ENCODE measurements at places on chromosomes 5 and 9.

DNA sequence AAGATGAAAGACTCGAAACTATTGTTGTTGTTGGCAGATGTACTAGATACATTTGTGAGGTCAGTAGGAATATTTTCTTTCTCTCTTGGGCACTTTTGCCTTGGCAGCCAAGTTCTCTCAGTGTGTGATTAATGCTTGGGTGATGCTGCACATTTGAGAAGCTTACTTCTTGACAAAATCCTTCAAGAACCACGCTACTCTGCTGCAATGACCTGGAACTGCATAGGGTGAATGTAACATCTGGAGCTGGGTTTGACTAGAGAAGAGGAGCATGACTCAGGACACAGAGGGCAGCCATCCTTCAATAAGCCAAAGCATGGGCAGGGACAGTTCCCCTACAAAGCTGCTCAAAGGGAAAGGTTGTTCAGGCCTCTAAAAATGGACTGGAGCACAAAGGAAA, 75.5 kb upstream of the PUM3 start:
- DNase-seq, result no peak

DNA sequence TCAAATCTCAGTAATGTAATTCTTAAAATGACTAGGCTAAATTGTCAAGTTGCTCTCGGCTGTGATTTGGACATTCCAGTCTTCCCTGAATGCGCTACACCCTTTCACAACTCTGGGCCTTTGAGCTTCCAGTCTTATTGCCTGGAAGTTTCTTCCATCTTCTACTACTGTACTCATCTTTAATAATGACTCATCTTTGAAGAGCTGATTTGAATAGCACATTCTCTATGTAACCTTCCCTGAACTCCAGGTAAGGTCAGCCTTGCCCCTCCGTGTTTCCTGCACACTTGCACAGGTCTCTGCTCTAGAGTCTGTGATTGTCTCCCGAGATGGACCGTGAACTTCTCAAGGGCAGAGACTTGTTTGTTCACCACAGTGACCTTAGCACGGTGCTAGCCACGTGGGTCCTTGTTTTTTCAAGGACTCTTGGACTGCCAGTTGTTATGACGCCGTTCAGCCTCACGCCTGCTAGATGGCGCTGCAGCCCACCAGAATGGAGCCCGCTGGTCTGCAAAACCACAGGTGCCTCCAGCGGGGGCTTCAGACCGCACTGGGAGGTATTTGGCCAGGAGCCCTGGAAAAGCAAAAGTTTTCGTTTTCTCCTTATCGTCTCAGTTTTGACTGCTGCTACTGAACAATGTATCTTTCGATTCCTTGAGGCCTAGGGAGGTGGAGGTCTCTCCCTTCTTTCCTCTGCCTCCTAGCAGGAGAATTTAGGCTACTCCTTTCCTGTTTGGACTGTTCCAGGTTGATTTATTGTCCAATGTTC, 44.4 kb downstream of the SEC61B start:
- peak; percentile 25 for DNase-seq

DNA sequence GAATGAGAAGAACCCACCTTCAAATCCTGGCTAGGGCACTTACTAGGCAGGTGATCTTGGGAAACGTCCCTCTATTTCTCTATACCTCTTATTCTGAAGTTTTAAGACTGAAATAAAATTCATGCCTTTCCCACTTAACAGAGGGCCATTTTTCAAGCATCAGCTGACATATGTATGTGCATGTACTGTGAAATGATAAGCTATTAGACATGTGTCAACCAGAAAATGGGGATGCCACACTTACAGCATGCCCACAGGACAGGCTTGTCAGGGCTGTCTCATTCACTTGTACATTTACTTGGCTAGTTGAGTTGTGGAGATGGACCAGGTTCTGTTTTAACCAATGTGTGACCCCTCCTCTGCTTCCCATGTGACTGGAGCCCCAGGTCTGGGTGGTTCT, 78.5 kb downstream of the C9orf152 start:
- DNase-seq, result no peak

DNA sequence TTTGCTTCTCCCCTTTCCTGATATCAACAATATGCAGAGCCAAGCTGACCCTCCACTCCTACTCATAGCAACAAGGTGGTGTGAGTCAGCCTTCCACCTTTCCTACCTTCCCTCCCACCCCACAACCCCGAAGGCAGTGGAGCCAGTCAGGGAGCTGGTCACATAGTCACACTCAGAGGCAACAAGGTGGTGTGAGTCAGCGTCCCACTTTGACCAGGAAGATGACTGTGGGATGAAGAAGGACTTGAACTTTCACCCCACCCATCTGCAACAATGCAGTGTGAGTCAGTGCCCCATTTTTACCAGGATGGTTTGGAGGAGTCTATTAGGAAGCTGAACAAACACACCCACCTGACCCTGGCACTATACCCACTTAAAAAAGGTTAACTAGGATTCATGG, 30.1 kb upstream of the ZNF782 start:
- no peak for DNase-seq

- DNase-seq, result no peak
These were observed 11.6 kb downstream of the ARHGEF28 start for GRCh38 chr5:73637565-73637964.

DNA sequence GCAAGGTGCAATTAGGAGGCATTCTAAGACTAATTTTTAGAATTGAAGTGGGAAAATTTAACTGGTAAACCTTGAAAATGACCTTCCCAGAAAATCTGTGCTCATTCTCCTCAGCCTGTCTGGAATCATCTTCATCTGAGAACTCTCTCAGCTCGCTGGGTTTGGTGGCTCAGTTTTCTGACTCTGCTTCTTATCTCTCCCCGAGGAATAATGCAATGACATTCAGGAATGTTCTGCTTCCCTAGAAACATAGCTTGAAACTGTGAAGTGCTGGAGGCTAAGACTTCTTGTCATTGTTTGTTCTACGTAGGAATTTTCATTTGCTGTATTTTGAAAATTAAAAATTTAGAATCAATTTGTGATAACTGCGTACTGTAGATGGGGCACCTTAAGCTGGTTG, 86.6 kb downstream of the KCNN2 start:
- no peak for DNase-seq

- DNase-seq, result no peak
These were observed 75.4 kb downstream of the EMB start for GRCh38 chr5:50365426-50366251.

DNA sequence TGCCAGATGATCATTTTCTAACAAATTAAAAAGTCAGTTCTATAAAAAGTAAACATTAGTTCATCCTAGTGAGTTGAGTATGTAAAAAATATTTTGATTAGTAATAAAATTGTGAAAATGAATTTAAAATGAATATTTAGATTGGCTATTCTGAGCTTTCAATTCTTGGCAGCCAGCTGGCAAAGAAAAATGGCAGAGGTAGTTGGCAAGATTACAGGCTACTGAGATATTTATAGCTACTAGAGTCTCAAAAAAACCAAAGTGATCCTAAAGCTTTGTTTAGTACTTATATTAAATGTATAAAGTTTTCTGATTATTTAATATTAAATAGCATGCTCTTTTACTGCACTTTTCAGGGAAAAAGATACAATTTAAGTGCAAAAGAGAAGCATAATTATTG, 25.0 kb downstream of the SGTB start:
- DNase-seq, result no peak

DNA sequence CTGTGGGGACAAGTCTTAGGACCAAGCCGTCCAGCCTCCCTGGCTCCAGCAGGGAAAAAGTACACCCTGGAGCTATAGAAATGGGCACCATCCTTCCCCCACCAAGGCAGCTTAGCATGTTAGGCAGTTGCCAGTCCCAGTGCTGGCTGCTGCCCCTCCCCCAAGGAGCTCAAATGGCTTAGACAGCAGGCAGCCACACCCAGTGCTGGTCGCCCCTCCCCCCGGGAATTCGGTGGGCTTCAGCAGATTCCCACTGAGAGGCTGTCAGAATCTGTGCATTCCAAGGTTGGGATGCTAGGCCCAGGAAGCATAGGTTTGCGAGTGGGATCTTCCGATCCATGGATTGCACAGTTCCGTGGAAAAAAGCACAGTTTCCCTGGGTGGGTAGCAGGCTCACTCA, 105.2 kb upstream of the ITGA1 start:
- DNase-seq, result no peak

DNA sequence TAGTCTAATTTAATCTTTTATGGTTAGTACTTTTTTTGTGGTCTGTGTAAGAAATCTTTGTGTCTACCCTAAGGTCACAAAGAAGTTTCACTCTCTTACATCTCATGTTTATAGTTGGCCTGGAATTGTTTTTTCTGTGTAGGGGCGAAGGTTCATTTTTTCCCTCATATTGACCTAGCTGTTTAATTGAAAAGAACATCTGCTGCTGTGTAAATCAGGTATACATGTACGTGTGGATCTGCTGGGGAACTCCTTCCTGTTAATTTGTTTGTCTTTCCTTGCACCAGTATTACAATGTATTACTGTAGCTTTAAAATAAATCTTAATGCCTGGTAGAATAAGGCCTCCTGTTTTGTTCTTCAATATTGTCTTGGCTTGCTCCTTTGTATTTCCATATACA, 37.8 kb downstream of the EXOSC2 start:
- DNase-seq, result no peak

GRCh38 chr5:96247097-96247701, 185.8 kb downstream of the PCSK1 start:
- no peak for DNase-seq

GRCh38 chr9:72813544-72813943, 139.3 kb downstream of the ALDH1A1 start:
- no peak for DNase-seq

DNA sequence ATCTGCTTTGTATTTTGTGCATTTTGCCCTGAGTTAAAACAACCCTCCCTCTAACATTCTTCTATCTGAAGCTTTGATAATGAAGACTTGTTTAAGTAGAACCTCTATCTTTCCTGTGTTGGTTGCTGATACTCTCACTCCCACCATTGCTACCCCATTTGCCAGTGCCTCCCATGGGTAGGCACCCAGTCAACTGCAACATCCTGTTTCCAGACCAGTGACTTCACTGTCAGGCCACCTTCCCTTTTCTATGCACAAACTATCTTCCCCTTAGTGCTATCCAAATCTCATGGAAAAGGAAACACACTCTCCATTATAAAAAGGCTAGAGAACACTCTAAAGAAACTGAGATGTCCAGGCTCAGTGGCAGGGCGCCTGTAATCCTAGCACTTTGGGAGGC, 5.6 kb upstream of the IARS1 start:
- no peak for DNase-seq

DNA sequence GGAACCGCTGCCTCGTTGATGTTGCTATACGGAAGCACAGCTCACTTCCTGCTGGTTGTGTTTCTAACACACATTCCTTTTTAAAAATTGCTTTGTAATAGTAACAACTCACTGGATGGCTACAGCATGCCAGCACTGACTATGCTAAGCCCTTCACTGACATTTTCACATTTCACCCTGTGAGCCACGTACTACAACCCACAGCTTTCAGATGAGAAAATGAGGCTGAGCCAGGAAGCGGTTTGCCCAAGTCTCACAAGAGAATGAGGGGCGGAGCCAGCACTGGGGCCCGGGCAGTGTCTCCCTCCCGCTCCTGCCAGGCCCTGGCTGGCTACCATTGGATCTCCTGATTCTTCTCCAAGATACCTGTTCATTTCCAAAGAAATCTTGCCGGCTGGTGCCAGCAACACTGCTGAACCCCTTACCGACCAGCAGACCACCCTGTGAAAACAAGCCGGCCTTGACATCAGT, 38.3 kb downstream of the FAM78A start:
- DNase-seq, result peak; percentile 61

Measured in activated CD8-positive, alpha-beta memory T cell treated with anti-CD3 and anti-CD28 coated beads for 1 hour (primary cell).